ENCODE measurements at places on chromosomes 13 and 19.

GRCh38 chr13:102974317-102975087 lies 91.7 kb downstream of the SLC10A2 start:
- DNase-seq = no peak

DNA sequence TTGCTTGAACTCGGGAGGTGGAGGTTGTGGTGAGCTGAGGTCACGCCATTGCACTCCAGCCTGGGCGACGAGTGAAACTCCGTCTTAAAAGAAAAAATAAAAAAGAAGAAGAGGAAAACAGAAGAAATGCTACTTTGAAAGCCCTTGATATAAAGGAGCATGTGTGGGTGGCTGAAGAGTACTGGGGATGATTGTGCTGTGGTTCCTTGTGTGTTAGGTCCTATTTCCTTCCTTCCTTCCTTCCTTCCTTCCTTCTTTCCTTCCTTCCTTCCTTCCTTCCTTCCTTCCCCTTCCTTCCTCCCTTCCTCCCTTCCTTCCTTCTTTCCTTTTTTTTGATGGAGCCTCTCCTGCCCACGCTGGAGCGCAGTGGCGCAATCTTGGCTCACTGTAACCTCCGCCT lies 14.3 kb downstream of the WDR88 start:
- no peak for DNase-seq

DNA sequence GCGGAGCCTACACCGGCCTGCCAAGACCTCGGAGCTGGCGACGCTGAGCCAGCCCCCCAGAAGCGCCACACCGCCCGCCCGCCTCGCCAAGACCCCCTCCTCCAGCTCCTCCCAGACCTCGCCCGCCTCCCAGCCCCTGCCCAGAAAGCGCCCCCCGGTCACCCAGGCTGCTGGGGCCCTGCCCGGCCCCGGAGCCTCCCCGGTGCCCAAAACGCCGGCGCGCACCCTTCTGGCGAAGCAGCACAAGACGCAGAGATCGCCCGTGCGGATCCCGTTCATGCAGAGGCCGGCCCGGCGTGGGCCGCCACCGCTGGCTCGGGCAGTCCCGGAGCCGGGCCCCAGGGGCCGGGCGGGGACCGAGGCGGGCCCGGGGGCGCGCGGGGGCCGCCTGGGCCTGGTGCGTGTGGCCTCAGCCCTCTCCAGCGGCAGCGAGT lies 10.2 kb downstream of the C19orf25 start:
- DNase-seq = no peak

- no peak for DNase-seq
Measured at GRCh38 chr19:28508666-28509065, 704.3 kb downstream of the UQCRFS1 start.

- DNase-seq = no peak
Measured at GRCh38 chr13:77056382-77056781, 29.4 kb upstream of the FBXL3 start.

DNA sequence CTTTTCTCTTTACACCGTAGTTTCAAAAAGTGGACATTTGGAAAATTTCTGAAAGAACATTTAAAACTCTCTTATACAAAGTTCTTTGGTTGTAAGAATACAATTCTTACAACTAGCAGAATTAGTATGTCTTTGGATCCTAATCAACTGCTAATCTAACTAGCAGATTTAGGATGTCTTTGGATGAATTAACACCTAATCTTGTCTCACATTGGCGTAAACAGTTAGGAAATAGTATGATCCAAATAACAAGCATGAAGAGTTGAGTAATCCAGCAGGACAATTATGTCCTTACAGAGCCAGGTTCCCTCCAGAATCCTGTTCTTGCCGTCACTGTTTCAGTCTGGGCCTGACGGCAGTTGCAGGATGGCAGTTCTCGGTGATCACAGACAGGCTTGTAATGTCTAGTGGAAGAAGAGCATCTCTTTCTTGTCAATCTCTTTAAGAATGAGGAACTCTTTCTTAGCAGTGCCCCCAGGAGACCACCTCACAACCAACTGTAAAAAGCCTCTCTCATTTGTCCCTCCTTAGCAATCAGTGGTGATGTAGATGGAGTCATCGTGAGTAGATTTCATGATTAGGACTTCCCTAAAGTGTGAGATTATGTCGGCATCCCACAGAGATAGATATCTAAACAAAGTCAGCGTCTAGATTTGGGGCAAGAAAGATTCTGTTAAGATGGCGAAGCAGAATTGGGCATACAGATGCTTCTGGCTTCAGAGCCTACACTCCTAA lies 5.7 kb upstream of the TNFSF13B start:
- DNase-seq = no peak
